Activated CD4-positive, alpha-beta T cell treated with anti-CD3 and anti-CD28 coated beads, Interleukin-2, amount 10 ng/mL, durations not matched to agents 7 days and 5 days (primary cell): ENCODE measurements at places on chromosomes 12 and 14. TPM values are rescaled to one million over a fixed set of nuclear protein-coding genes. Genes with fewer than 3 reads are reported as not detected.

Gene INHBE
- total RNA-seq = not detected

GRCh38 chr14:68665131-68665530 lies 127.7 kb downstream of the ZFP36L1 start:
- H3K36me3 ChIP-seq = no peaks in the 10 kb centered on the region
- H3K27me3 ChIP-seq = no peaks in the 10 kb centered on the region
- no peak overlapping the region for H3K27ac ChIP-seq
- H3K4me1 ChIP-seq = peaks cover 25% of the 10 kb centered on the region
- no peak overlapping the region for H3K4me3 ChIP-seq

Gene ACOT6
- not detected for total RNA-seq

DNA sequence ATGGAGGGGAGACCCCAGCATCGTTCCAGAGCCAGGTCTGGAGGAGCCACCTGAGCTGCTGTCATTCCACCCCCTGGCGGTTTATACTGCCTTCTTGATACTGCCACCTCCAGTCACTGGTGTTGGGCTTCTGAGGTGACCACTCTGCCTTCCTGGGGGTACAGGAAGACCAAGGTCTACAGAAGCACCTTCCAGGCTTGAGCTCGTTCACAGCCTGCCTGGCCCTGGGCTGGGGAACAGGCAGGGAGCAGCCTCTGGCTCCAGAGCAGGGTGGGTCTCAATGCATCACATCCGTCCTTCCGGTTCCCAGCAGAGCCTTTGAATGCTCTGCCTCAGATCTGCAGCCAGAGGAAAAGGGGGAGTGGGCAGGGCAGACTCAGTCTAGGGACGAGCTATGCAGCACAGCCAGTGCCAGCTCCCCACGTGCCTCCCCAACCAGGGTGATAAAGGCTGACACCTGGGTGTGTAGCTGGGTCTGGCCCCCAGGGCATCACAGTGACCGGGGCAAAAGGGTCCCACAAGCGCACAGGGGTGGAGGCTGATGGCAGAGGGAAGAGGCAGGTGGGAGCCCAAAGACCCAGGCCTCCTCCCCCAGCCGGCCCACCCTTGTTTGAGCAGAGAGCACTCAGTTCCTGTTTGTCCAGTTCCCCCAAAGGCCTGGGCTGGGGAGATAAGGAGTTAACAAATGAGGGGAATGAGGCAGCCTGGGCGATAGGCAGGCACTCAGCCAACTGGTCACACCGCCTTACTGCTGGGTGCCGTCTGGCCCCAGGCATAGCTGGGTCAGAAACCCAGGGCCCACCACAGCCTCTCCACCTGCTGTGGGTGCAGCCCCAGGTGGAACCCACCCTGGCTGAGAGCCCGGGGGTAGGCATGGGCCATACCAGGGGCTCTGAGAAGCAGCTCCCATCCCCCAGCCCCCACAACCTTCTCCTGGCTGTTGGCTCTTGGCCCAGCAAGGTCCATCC lies 17.1 kb downstream of the DEGS2 start:
- peaks cover 19% of the 10 kb centered on the region for H3K4me1 ChIP-seq
- no peak overlapping the region for H3K27ac ChIP-seq
- H3K4me3 ChIP-seq = no peak overlapping the region
- H3K36me3 ChIP-seq = peaks cover 46% of the 10 kb centered on the region
- H3K27me3 ChIP-seq = no peaks in the 10 kb centered on the region

GRCh38 chr12:94740601-94741362 lies 90.4 kb upstream of the TMCC3 start:
- peaks cover 8% of the 10 kb centered on the region for H3K4me1 ChIP-seq
- H3K36me3 ChIP-seq = no peaks in the 10 kb centered on the region
- no peak overlapping the region for H3K27ac ChIP-seq
- peaks cover 18% of the 10 kb centered on the region for H3K27me3 ChIP-seq

Gene KLRB1
- 3.1 TPM for total RNA-seq

Gene SLC25A29
- total RNA-seq = 1.5 TPM

DNA sequence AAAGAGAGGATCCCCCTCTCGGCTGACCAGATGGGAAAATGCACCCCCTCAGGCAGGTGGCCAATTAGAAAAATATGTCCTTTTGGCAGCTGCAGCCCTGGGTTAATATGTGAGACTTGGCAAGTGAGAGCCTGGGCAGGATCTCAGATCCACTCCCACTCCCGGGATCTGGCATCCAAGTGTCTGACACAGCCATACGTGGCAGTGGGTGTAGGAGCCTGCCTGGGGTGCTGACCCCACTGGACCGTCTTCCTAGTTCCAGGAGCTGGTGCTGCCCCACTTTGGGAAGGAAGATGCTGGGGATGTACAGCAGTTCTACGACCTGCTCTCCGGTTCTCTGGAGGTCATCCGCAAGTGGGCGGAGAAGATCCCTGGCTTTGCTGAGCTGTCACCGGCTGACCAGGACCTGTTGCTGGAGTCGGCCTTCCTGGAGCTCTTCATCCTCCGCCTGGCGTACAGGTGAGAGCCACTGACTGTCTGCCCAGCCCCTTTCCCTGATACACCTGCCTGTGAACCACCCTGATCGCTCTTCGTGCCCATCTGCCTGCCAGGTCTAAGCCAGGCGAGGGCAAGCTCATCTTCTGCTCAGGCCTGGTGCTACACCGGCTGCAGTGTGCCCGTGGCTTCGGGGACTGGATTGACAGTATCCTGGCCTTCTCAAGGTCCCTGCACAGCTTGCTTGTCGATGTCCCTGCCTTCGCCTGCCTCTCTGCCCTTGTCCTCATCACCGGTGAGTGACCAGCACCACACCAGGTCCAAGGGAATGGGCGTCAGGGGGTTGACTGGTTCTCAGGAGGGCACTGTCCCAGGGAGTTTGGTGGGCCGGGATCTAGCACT lies 5.8 kb downstream of the NR4A1 start:
- H3K36me3 ChIP-seq = no peaks in the 10 kb centered on the region
- H3K4me1 ChIP-seq = peaks cover 12% of the 10 kb centered on the region
- no peak overlapping the region for H3K4me3 ChIP-seq
- no peak overlapping the region for H3K27ac ChIP-seq
- no peak for DNase-seq
- no peaks in the 10 kb centered on the region for H3K27me3 ChIP-seq

- peak overlapping the region; percentile 47 for H3K27ac ChIP-seq
- peak overlapping the region; percentile 82 for H3K4me3 ChIP-seq
- H3K4me1 ChIP-seq = peaks cover 21% of the 10 kb centered on the region
- H3K27me3 ChIP-seq = peaks cover 4% of the 10 kb centered on the region
- no peak for DNase-seq
These were observed 981 bp downstream of the FLVCR2 start for GRCh38 chr14:75579338-75579864.

DNA sequence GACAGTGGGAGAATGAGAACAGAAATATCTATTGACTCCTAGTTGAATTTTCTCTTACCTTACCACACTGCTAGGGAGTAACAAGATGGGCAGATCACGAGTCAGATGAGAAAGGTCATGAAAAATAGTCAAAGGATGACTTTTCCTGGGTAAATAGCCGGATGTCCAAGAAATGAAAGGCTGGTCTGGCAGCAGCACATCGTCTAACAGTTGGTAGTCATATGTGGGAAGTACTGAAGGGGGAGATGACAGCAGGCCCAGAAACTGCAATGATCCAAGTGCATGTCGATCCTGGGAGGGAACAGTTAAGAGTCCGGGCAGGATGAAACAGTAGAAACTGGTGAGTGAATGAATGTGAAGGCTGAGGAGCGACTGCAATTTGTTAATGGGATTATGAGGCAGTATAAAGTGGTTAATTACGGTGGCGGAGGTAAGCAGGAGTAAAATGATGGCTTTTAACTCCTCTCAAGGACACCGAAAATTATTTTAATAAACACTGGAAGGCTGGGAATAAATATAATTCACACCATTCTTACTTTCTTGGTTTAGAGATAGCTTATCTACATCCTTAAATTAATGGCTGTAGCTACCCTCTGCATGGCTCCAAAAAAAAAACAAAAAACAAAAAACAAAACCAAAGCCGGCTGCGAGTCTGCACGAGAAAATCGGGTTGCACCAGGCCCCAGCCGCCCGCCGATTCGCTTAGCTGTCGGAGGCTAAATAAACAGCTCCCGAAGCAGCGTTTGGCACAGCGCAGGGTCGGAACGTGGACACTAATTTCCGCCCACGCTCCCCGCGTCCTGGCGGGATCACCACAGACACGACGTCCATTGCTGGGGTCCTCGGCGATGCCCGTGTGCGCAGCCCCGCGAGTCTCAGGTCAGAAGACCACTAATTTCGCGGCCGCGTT lies 1.0 kb upstream of the ERC1 start:
- DNase-seq = peak; percentile 67
- no peaks in the 10 kb centered on the region for H3K27me3 ChIP-seq
- H3K27ac ChIP-seq = peak overlapping the region; percentile 88
- H3K4me3 ChIP-seq = peak overlapping the region; percentile 75

Gene RNF31
- total RNA-seq = 147 TPM

DNA sequence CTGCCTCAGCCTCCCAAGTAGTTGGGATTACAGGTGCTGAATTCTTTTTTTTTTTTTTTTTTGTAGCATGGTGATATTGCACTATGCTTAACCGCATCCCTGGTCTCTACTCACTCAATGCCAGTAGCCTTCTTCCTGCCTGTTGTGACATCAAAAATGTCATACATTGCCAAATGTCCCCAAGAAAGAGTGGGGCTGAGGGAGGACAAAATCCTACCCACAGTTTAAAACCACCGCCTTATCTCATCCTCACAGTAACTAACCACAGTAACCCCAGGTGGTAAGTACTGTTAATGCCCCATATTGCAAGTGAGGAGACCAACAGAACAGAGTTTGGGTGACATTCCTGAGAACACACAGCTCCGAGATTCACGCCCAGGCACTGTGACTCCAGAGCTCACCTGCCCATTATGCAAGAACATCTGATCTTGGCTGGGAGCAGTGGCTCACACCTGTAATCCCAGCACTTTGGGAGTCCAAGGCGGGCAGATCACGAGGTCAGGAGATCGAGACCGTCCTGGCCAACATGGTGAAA lies 19.6 kb downstream of the MORN3 start:
- H3K27me3 ChIP-seq = no peaks in the 10 kb centered on the region
- peak overlapping the region; percentile 84 for H3K27ac ChIP-seq
- peaks cover 47% of the 10 kb centered on the region for H3K4me1 ChIP-seq
- DNase-seq = peak; percentile 44
- no peak overlapping the region for H3K4me3 ChIP-seq

Gene KRT6C
- total RNA-seq = not detected

DNA sequence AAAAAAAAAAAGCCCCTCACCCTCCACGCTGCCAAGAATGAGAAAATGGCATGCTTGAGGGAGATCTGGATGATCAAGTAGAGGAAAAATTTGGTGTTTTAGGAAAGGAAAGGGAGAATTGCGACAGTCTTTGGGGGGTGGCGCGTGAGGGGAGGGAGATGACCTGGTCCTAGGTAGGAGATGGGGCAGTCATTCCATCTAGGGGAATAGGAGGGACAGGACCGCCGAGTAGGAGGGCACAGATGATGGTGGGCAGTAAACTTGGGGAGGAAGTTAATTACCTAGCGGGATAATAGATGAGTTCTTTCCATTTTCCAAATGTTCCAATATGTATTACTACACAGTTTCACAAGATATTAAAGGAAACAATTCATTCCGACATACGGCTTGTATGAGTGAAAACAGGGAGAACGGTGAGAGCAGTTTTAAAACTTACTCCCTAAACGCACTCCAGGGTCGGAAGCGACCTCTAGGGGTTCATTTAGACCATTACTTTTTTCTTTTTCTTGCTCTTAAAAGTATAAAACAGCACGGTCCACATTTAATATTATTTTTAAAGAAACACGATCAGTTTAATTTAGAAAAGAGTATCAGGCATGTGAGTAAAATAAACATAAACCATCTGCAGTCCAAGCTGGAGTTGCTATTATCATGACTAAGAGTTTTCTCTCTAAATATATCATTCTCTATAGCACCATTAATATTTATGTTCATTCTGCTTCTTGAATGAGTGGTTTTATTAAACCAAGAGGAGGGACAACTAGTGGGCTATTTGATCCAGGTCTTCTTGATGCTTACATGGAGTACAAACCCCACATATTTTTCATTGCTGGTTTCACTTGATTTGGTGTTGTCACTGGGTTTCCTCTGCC lies 3.0 kb upstream of the FNTB start:
- H3K36me3 ChIP-seq = peaks cover 1% of the 10 kb centered on the region
- DNase-seq = peak; percentile 50
- no peak overlapping the region for H3K27ac ChIP-seq
- H3K27me3 ChIP-seq = peaks cover 13% of the 10 kb centered on the region
- H3K4me1 ChIP-seq = peaks cover 27% of the 10 kb centered on the region
- no peak overlapping the region for H3K4me3 ChIP-seq

DNA sequence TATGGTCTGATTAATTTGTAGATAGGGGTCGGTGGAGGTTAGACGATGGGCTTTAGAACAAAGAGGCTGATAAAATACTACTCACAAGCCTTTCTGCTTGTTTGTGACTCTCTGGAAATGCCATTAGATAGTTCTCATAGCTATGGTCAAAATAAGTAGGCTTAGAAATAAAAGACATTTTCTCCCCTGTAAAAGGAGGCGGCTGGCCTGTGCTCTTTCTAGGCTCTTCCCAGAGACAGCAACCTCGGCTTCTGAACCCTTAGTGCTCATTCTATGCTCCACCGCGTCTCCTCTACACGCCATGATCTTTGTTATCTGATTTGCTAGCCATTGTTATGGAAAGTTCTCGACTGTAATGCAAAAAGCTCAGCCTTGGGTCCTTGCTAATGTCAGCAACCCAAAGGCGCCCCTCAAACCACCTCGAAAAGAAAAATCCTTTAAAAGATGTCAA lies 64.5 kb downstream of the CRADD start:
- peak; percentile 12 for DNase-seq
- H3K36me3 ChIP-seq = no peaks in the 10 kb centered on the region
- H3K4me3 ChIP-seq = peak overlapping the region; percentile 72
- peak overlapping the region; percentile 86 for H3K27ac ChIP-seq

Gene SLC38A4
- total RNA-seq = not detected

DNA sequence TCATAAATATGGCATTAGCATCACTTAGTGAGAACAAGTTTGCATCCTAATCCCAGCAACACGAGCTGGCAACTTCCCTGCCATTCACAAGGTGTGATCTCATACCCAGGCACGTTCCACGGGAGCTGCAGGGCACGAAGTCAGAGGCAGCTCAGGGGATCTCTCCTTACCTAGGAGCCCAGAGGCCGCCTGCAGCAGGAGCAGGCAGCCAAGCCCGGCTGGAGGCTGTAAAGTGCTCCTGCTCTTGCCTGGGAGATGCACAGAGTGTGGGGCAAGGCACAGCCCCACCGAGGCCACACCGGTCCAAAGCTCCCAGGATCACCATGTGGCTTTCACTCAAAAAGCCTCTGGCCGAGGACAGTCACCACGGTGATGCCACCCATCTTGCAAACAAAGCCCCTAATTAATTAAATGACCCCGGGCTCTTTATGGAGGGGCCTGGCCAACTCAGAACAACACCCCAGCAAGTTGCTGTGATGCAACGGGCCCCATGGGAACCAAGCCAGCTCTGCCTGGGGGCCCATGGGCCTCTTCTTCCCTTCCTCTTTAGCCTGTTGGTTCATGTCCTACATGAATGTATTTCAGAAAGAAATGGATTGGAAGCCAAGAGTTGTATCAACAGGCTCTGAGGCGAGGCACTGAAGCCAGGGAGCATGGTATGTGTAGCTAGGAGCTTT lies 26.5 kb downstream of the NUAK1 start:
- H3K4me3 ChIP-seq = no peak overlapping the region
- DNase-seq = no peak
- H3K36me3 ChIP-seq = no peaks in the 10 kb centered on the region
- H3K27me3 ChIP-seq = peaks cover 25% of the 10 kb centered on the region

- H3K27me3 ChIP-seq = peaks cover 81% of the 10 kb centered on the region
- peak; percentile 10 for DNase-seq
- no peak overlapping the region for H3K27ac ChIP-seq
- peak overlapping the region; percentile 74 for H3K4me3 ChIP-seq
- H3K4me1 ChIP-seq = peaks cover 35% of the 10 kb centered on the region
These were observed 1.9 kb downstream of the BMP4 start for GRCh38 chr14:53954551-53955228.

- no peaks in the 10 kb centered on the region for H3K27me3 ChIP-seq
- H3K4me1 ChIP-seq = peaks cover 11% of the 10 kb centered on the region
- H3K27ac ChIP-seq = no peak overlapping the region
- H3K36me3 ChIP-seq = peaks cover 13% of the 10 kb centered on the region
- H3K4me3 ChIP-seq = no peak overlapping the region
- no peak for DNase-seq
These were observed 278.7 kb downstream of the ITPR2 start for GRCh38 chr12:26554332-26554731.

Gene KCNH3
- total RNA-seq = 1.9 TPM
